NCI-H2029 treated with DMSO at 0.1 percent for 48 hours (cell line): ENCODE measurements at places on chromosomes 3 and 15.

GRCh38 chr3:146166415-146166821 lies 5.4 kb upstream of the PLOD2 start:
- DNase-seq = no peak

DNA sequence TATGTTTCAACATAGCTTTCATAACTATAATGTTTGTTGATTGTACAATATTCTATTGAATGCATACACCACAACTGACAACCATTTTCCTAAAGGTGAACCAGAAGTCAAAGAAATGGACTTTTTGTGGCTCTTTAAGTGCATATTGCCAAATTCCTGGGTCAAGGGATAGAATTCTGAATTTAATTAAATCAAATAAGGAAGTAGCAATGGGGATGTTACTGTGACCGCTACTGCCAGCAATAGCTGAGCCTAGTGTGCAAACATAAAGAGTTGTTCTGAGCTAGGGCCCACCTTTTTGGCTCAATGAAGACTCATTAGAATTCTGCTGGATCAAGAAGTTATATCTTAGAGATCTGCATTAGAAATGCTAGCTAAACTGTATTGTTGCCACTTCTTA lies 17.3 kb upstream of the KBTBD8 start:
- DNase-seq = no peak

DNA sequence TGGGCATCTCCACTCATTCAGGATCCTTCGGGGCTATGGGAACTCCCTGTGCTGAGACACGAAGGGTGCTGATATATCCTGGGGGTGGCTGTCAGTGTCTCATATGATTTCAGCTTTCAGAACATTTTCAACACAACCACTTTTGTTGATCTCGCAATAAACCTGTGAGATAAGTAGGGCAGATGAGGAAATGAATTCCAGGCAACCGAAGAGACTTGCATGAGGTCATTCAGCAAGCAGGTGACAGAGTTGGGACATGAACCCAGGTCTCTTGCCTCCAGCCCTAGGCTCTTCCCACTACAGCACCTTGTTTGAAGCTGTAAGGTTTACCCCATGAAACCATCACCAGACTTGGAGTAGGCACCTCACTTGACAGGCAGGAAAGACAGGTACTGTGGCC lies 16.6 kb downstream of the DUOX1 start:
- DNase-seq = no peak

DNA sequence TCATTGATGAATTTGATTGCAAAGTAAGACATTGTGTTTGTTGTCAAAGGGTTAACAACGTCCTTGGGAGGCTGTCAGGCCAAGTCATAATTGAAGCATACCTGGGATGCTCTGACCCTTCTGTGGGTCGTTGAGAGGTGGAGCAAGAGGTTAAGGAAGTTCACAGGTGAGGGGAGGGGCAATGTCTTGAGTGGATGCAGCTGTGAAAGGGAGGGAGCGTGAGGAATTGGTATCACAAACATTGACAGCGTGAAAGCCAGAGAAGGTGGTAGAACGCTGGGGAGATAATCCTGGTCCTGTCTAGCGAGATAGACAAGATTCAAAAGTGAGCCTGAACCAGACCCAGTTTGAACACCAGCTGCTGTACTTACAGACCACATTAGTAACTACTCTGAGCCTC lies 79.4 kb downstream of the HES1 start:
- DNase-seq = no peak

DNA sequence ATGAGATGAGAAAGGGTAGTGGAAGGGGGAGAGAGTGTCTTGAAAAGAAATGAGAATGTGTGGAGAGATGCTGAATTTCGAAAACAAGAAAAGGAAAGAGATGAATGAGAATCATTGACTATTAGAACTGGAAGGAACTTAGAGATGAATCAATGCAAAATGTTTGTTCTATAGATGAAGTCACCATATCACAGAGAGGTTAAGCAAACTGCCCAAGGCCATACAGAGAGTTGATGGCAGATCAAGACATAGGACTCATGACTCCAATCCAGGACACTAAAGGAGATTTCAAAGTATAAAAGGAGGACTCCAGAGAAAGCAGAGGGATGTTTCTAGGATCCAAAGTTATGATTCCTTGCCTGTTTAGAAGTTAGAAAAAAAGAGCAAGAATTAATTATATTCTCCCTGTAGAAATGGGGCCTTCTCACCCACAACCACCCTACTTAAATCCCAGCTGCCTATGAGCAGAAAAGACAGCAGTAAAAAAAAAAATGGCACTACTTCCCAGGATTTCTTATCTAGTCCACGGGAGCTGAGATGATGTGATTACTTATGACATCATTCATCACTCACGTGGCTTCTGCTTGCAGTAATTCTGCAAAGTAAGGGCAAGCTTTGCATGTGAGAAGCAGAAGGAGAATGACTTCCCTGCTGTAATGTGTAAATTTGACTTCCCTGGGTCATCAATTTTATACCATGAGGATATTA lies 210.8 kb upstream of the MRPL3 start:
- DNase-seq = no peak

DNA sequence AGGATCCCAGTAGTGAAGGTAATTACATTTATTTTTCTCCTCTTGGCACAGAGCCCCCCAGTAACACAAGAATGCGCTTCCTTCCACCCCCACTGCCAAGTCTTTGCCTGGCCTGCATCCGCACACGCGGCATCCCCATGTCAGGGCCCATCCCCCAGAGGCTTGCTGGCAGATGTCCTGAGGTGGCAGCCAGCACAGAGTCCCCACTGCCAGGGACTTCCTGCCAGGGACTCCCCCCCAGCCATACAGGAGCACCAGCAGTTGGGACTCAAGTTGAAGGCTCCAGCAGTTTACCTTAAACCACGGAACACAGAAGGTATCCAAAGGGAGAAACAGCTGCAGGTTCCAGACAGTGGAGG lies 41.0 kb downstream of the MEGF11 start:
- no peak for DNase-seq

GRCh38 chr3:63961891-63962290 lies 49.7 kb upstream of the SCAANT1 start:
- DNase-seq = peak; percentile 29

GRCh38 chr15:63495780-63496488 lies 8.5 kb upstream of the USP3 start:
- no peak for DNase-seq

DNA sequence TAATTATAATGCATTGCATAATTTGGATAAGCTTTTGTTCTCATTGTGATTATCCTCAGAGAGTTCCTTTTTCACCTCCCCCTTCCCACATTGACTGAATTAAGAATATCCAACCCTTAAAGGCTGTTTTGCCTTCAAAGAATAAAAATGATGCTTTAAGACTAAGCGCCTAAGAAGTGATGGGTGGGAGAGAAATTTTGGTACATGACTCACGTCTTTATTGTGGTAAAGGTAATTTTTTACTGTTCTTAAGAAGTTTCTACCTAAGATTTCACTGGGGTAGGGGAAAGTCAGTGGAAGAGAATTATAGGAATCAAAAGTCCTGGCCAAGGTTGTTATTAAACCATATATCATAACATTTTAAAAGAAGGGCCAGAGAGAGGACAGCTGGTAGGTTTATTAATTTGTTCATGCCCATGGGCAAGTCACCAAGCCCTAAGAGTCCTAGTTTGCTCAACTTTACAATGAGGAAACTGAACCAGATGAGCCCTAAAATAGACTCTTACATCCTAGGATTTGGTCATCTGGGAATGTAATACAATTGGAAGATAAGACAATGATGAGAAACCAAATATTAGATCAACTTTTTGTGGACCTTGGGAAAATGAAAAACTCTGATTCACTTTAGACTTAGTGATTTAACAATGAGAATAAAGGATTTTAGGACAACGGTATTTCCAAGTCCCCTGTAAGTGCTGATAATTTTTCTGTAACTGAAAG lies 101.1 kb upstream of the RASGRP1 start:
- no peak for DNase-seq

DNA sequence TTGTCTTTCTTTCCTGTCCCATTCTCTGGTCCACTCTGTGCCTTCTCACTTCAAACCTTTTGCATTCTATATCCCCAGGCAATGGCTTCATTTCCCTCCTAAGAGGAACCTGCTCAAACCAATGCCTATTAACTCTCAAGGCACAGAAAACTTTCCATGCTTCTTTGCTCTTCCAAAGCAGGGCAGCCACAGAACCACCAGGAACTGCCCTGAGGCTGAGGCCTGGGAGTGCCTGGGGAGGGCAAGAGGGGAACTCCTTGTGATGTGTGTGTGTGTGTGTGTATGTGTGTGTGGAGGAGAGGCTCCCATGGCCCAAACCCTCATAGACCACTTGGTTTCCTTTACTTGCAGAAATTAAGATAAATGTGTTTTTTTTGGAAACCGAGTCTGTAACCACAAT lies 14.1 kb upstream of the PGPEP1L start:
- DNase-seq = no peak

- no peak for DNase-seq
These were observed 477.8 kb downstream of the RBMS3 start for GRCh38 chr3:29758434-29759322.

- no peak for DNase-seq
These were observed 56.7 kb upstream of the UBE2Q2 start for GRCh38 chr15:75786575-75786947.

DNA sequence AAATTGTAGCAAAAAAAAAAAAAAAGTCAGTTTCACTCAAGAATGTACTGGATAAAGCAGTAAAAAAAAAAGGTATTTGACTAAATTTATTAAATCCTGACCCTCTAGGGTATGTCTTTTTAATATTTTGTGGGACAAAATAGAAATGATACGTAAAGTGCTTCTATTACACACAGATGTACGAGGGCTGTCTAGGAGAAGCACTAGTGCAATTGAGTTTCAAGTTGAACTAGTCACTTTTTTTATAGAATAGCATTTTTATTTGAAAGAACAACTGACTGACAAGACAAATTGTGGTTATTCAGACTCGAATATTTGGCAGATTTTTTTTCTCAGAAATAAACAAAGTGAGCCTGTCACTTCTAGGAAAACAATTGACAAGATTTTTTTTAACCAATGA lies 49.0 kb downstream of the CCDC54 start:
- DNase-seq = no peak

GRCh38 chr3:53056442-53056841 lies 10.6 kb upstream of the SFMBT1 start:
- no peak for DNase-seq

DNA sequence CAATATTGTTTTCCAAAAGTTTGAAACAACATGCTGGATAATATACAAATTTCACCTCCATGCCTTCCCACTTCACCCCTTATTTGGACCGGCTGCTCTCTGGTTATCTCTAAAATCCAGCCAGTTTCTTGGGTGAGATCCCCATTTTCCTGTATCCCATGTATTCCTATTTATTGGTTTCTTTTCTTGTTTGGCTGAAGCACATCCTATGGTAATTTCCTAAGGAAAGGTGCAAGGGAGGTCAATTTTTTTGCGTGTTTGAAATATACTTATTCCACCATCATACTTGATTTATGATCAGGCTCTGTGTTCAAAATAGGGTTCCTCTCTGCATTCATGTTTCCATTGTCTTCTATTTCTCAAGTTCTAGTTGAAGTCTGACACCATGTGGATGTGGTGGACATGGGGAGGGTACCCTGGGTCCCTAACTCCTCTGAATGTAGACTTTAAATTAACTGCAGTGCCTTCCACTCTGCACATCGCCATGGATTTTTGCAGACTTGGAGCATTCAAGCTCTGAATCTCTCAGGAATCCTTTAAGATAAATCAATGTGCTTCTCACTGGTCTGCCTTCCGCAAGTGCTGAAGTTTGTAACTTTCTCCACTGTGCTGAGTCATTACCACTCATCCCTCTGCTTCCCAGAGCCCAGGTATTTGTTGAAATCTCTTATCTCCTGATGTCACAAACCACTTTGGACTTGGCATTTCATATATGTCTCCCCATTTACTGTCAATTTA lies 52.1 kb upstream of the TLE3 start:
- no peak for DNase-seq

- no peak for DNase-seq
These were observed 602.4 kb downstream of the UNC13C start for GRCh38 chr15:54580643-54581042.

- no peak for DNase-seq
These were observed 94.1 kb upstream of the PROK2 start for GRCh38 chr3:71879089-71879488.
